ENCODE measurements at places on chromosomes 1 and 21.

- peak; percentile 70 for DNase-seq
Observed at GRCh38 chr1:14929547-14930246, 223.8 kb upstream of the TMEM51 start.

DNA sequence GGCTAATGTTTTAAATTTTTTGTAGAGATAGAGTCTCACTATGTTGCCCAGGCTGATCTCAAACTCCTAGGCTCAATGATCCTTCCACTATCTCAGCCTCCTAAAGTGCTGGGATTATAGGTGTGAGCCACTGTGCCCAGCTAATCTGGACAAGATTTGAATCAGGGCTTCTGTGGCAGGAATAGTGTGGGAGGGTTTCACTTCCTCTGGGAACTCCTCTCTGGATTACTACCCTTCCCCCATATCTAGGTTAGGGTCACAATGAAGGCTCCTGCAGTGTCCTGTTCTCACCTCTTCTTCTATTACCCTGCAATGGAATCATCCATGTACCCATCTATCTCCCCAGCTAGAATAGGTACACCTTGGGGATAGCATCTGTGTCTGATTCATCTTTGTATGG is 133.6 kb upstream of the RAB4A start:
- no peak for DNase-seq

- DNase-seq: no peak
Observed at GRCh38 chr1:159771127-159771895, 9.5 kb upstream of the DUSP23 start.

GRCh38 chr1:93450321-93450720 is 2.4 kb downstream of the FNBP1L start:
- DNase-seq: no peak

GRCh38 chr1:84089465-84089864 is 54.6 kb upstream of the PRKACB start:
- DNase-seq: peak; percentile 66

GRCh38 chr1:201731592-201731991 is 97.4 kb upstream of the IPO9 start:
- no peak for DNase-seq

DNA sequence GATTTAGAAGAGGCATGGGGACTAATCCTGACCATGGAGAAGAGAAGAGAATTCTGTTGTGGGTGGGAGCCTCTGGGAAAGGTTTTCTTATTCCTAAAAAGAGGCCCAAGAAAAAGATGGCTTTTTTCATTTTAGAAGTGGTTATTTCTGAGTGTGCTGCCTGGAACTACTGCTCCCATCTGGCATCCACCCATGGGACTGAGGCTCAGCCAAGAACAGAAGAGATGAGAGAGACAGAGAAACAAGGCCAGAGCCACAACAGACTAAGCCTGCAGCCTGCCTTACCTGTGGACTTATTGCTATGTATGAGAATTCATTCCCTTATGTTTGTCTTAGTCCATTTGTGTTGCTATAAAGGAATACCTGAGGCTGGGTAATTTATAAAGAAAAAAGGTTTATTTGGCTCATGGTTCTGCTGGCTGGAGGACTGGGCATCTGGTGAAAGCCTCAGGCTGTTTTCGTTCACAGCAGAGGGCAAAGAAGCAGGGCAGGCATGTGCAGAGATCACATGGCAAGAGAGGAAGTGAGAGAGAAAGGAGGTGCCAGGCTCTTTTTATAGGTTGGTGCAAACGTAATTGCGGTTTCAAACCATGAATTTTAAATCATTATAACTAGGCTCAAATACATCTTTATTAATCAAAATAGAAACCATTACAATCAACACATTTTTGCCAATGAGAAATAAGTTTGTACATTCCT is 57.5 kb upstream of the PRDM2 start:
- DNase-seq: no peak

Data from amniotic epithelial cell (primary cell).